Ecto neural progenitor cell (in vitro differentiated cells): ENCODE measurements at places on chromosomes 4 and X.

DNA sequence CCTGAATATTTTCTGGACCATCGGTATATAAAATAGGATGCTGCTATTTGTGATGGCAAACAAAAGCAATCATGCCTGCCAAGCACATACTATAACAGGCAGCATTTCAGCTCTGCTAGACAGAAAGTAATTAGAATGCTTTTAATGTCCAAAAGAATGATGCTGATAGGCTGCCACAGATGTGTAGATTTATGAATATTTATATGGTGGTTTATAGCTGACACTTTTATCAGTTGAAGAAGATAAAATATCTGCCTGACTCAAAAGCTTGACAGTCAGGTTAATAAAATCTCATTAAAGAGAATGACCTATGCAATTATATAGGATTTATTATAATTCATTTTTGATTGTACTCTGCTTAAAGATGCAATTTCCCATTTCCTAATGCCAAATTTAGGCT lies 4.0 kb downstream of the BEND4 start:
- no peak for DNase-seq

- DNase-seq, result no peak
Observed at GRCh38 chrX:153793291-153793690, 884 bp downstream of the IDH3G start.

- no peak for DNase-seq
Observed at GRCh38 chr4:40227284-40227683, 30.5 kb downstream of the RHOH start.

- no peak for DNase-seq
Observed at GRCh38 chrX:71067089-71067488, 1.0 kb downstream of the SNX12 start.

GRCh38 chr4:98610926-98611676 lies 47.3 kb downstream of the TSPAN5 start:
- DNase-seq, result no peak

DNA sequence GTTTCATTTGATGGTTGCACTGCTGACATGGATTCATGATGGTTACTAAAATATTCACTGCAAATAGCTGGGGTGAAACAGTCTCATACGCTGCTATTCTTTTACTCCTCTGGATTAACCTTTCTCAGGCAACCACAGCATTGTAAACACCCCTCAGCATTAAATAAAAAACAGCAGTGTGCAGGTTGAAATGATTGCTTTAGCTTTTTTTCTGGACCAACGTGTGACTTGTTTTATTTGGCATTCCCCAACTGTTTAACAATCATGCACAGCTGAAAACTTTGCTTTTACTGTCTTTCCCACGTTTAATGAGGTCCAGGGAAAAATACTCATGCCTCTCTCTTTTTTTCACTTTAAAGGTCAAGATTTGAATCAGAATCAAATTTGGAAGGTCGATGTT lies 490.8 kb downstream of the RAPGEF2 start:
- DNase-seq, result no peak

- no peak for DNase-seq
Observed at GRCh38 chrX:151596282-151596681, 32.8 kb downstream of the PASD1 start.

GRCh38 chr4:26822546-26822945 lies 38.1 kb upstream of the STIM2 start:
- no peak for DNase-seq

DNA sequence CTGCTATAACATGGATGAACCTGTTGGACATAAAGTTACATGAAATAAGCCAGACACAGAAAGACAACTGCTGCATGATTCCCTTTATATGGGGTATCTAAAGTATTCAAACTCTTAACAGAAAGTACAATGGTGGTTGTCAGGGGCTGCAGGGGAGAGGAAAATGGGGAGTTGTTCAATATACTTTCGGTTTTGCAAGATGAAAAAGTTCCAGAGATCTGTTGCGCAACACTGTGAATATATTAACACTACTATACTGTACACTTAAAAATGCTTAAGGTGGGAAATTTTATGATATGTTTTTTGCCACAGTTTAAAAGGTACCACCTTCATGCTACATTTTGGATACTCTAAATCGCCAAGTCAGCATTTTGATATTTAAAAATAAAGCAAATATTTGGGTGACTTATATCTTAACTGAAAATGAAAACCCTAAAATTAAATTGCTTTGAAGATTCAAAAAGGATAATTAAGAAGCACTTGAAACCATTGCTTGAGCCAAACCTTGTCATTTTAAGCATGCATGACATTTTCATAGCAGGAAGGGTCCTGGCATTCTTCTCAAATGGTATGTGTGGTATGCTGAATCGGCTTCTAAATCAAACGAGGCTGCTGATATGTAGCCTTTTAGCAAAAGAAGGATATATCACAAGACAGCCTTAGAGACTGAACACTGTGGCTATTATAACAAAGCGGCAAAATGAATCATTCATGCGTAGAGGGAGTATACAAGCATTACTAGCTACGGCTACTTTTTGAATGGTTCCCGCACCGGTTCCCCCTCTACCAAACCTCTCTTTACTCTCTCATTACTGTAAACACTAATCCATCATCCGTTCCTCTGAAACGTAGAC lies 607.1 kb upstream of the DIPK2B start:
- no peak for DNase-seq

- peak; percentile 72 for DNase-seq
Observed at GRCh38 chrX:1323315-1323714, 13.3 kb upstream of the IL3RA start.

DNA sequence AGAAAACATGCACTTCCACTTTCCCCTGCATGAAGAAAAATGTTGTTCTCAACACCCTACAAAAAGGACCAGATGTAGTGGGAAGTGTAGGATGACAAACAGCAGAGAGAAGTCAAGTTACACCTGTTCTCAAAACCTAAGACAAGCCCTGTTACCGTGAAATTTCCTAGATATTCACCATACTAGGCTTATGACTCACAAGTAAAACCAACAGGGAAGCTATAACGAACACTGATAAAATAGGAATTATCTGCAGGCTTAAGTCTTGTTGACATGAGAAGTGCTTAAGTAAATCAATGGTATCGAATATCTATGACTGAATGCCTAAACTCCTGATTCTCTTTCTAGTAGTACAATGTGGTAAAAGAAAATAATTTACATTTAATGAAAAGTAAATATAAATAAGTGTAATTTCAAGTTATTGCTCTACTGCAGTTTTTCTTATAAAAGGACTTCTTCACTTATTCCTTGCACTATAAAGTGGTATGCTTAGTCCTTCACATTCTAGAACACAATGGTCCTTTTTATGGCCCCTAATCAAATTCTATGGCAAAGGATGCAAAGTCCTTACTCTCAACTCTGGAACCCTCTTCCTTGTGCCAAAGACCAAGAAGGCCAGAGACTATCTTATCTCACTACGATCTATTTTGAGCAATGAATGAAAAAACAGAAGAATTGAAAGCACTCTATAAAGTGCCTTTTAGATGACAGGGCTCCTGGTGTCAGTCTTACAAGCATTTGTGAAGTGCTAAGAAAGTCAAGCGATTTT lies 19.6 kb downstream of the AP1S2 start:
- no peak for DNase-seq

DNA sequence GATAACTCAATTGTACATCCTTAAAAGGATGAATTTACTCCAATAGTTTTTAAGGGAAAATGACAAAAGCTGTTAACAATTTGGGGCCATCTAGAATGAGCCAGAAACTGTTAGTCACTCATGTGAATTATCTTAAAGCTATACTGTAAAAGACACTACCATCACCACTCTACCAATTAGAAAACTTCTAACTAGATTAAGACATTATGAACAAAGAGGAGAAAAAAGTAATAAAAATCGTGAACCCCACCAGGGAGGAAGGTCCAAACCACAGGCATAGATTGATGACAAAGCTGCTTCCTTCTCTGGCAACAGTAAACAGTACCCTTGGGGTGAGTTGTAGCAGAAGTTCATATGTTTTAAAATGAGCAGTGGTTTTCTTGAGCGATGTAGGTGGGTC lies 106.1 kb downstream of the PDGFC start:
- no peak for DNase-seq

DNA sequence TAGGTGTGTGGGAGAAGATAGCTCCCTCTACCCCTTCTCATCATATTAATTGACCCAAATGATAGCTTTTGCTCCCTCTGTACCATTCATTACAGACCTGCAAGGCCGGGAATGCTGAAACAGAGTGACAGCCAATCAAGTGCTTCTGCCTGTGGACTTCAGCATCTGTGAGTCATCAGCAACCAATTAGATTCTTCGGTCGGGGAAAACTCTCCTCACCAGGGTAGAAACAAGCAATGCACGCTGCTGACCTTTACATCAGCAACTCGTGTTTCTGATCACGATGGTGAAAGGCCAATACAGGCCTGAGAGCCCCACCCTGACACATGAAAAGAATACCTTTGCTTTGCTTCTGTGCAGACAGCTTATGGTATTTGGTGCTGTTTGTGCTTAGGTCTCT lies 347.2 kb upstream of the DDX53 start:
- peak; percentile 49 for DNase-seq

- no peak for DNase-seq
Observed at GRCh38 chr4:29262986-29263385, 1457.2 kb upstream of the PCDH7 start.

- no peak for DNase-seq
Observed at GRCh38 chr4:71235311-71236201, 103.3 kb upstream of the SLC4A4 start.

DNA sequence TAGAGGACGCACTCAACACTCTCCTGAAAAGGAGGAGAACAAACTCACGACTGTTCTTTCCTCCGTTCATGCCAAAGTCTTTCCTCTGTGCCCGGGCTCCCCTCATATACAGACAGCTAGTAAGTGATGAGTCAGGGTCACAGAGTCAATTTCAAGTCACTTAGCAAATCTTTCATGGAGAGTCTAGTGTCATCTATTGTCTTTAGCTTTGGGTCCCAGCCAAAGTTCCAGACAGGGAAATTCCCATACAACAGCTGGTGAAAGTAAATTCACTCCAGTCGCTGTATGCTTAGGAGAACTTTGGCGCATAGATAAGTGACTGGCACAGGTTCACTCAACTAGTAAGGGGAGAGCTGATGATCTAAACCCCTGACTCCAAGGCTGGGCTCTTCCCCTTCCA lies 226.5 kb downstream of the MID1 start:
- no peak for DNase-seq

- no peak for DNase-seq
Observed at GRCh38 chr4:116361790-116362189, 723.6 kb downstream of the TRAM1L1 start.

- DNase-seq, result peak; percentile 98
Observed at GRCh38 chr4:3292571-3293400, at the start of gene RGS12. RGS12 (plus strand) TSS chr4:3293021; CDS start chr4:3316171, 23,150 bp downstream.

DNA sequence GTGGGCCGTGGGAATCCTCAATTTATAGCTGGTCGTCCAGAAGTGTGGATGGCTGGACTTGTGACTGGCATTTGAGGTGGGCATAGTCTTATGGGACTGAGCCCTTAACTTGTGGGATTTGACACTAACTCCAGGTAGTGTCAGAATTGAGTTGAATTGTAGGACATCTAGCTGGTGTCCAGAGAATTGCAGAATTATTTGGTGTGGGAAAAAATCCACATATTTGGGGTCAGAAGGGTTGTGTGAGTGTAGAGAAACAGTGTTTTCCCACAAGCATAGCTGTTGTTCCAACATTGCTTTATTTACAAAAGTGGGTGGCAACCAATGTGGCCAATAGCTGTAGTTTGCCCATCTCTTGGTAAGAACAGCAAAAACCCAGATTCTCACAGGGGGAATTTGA lies 91.3 kb downstream of the MOSPD2 start:
- DNase-seq, result no peak

DNA sequence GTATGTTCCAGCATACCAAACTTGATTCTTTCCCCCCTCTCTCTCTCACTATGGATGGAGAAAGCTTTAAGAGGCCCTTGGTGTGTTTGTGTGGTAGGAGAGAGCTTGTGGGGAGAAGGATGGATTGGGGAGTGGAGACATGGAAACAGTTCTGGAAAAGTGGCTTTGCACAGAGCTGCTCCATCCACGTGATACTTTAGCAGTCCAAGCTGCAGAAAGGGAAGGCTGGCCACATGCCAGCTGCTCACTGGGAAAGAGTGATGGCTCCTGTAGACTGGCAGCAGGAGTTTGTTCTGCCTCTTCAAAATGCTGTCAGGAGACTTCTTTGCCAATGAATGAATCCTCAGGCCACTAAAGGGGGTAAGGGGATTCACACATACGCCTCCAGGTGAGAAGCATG lies 21.7 kb upstream of the SEC24B start:
- no peak for DNase-seq

GRCh38 chr4:70902577-70903290 lies 565 bp downstream of the MOB1B start:
- DNase-seq, result no peak

GRCh38 chrX:105695451-105695850 lies 126.9 kb upstream of the NRK start:
- DNase-seq, result no peak

GRCh38 chrX:109774706-109775105 lies 41.6 kb upstream of the ACSL4 start:
- no peak for DNase-seq

- DNase-seq, result no peak
Observed at GRCh38 chr4:152408514-152409327, 127.2 kb downstream of the FBXW7 start.

- DNase-seq, result no peak
Observed at GRCh38 chr4:153481478-153481877, 15.3 kb downstream of the TMEM131L start.

DNA sequence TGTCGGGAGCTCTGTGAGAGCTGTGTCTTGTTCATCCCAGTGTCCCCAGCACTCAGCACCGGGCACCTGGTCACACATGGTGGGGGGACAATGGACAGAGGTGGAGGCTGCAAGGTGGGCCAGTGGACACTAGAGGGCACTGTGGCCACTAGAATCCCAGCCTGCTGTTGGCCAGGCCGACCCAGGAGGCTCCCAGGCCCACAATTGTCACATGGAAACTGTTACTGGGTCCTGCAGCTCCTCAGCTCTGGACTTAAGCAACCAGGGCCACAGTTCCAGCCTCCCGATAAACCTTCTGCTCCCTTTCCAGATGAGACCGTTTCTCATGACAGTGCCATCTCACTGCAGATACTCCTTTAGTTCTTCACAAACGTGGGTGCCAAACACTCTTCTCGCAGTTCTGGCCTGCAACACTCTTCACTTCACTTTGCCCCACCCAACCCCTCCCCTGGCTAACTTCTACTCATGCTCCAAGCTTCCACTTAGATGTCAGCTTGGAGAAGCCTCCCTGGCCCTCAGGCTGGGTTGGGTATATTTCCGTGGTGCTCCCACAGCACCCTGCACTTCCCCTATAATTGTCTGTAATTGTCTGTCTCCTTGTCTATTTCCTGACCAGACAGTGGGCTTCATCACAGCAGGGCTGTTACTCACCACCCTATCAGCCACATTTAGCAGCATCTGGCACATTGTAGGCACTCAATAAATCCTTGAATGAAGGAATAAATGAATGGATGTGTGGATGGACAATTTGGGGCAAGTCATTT lies 3.5 kb upstream of the IQSEC2 start:
- peak; percentile 73 for DNase-seq
